Activated T-cell treated with anti-CD3 and anti-CD28 coated beads for 24 hours (primary cell): ENCODE measurements at places on chromosomes 4 and X.

GRCh38 chrX:39750848-39751247 is 346.9 kb downstream of the BCOR start:
- DNase-seq, result no peak

GRCh38 chr4:83174844-83175414 is 60.4 kb upstream of the PLAC8 start:
- no peak for DNase-seq

DNA sequence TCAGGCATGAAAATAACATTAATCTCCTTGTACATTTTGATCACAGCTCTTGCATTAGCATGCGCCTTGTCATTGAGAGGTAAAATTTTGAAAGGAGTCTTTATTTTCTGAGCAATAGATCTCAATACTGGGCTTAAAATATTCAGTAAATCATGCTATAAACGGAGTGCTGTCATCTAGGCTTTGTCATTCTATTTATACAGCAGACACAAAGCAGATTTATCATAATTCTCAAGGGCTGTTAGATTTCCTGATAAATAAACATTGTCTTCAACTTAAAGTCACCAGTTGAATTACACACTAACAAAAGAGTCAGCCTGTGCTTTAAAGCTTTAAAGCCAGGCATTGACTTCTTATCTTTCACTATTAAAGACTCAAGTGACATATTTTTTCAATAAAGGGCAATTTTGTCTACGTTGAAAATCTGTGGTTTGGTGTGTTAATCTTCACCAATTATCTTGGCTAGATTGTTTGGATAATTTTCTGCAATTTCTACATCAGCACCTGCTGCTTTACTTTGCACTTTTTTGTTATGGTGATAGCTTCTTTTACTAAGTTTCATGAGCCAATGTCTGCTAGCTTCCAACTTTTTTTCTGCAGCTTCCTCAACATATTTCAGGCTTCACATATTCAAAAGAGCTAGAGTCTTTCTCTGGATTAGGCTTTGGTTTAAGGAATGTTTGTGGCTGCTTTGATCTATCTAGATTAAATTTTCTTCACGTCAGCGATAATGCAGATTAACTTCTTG is 27.9 kb upstream of the UGT2B4 start:
- DNase-seq, result no peak

- no peak for DNase-seq
These were observed 31.0 kb upstream of the EGFL6 start for GRCh38 chrX:13538414-13538813.

DNA sequence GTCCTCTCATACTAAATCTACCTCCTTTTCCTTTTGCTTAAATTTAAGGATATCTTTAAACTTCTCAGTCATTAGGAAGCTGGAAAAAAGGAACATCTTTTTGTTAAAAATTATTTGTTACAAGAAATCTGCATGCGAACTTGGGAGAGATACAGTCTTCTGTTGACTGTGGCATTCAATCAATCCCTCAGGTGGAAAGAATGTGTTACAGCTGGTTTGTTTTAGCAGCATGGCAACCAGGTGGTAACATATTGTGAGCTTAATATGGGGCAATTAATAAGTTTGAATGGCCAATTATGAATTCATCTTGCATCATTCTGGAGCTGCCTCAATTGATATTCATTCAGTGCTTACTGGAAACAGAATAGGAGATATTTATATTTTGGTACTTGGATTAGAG is 135.0 kb downstream of the GC start:
- DNase-seq, result no peak

DNA sequence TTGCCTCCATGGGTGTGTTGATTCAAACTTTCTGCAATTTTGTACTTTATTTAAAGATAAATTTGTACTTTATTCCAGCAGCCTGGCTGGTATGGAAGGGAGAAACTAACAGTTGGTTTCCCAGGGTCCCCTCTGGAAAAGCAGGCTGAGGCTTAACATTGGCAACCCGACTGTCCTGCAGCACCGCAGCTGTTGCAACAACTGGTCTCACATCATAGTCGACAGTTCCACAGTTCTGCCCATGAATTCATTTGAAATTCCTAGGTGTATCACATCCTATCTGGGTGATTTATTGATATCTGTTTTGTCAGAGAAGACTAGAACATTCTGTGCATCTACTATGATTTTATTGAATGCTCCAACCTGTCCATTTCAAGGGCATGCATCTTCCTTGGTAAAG is 98.8 kb upstream of the GATB start:
- DNase-seq, result no peak

- DNase-seq, result no peak
These were observed 56.3 kb downstream of the SHROOM2 start for GRCh38 chrX:9842541-9842940.

DNA sequence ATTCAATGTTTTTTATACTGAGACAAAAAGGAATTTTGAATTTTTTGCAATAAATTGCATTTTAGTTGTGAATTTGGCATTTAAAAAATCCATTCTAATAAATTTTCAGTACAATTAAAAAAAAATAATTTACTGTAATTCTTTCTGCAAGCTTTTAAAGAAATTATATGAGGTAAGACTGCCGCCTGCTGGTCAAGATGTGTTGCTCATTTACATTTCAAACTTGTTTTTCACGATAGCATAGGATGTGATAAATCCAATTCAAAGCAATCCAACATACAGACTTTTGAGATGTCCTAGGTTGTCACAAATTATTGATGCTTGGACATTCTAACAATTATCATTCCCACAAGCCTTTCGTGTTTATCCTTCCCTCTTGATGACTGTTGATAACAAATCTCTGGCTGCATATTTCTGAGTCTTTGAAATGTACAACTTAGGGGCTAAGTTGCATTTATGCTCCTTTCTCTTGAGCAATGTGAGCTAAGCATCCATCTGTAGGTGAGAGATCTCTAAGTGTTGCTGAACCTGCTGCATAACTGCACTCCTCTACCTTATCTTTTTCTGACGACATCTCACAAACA is 21.7 kb upstream of the MFAP3L start:
- peak; percentile 32 for DNase-seq

- DNase-seq, result no peak
These were observed 3.1 kb downstream of the CXCL2 start for GRCh38 chr4:74095886-74096264.

GRCh38 chr4:42928582-42928981 is 36.1 kb downstream of the GRXCR1 start:
- DNase-seq, result no peak

DNA sequence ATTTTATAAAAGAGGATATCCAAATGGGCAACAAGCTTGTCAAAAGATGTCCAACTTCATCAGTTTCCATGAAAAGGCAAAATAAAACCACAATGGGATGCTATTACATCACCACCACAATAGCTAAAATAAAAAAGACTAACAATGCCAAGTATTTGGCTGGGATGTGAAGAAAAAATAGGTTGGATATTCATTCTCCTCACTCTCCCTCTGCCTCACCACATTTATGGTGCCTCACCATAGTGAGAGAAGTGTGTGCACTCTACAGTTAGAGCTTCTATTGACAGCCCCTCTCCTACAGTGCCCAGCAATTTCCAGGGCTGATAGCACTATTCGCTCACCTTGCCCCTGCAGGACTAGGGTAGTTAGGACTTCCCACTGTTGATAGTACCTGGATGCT is 25.5 kb downstream of the VEGFC start:
- DNase-seq, result no peak

GRCh38 chr4:31455612-31456011 is 735.4 kb downstream of the PCDH7 start:
- DNase-seq, result no peak

DNA sequence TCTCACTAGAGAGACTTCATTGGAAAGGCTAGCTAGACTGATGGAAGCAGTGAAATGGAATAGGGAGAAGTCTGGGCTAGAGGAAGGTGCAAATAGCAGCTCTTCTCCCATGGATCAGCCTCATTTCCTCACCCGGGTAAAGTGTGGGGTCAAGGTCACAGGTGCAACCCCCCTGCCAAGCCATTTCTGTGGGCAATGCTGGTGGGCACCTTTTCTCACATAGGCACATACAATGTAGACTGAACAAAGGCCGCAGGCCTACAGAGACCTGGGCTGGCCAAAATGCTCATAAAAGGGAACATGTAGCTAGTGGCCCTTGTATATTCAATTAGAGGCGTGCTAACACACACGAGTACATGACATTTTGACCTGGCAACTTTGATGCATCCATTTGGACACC is 71.5 kb upstream of the EFNB1 start:
- DNase-seq, result no peak

GRCh38 chrX:18010253-18010652 is 149.2 kb upstream of the RAI2 start:
- no peak for DNase-seq

GRCh38 chr4:121070696-121071639 is 1.4 kb downstream of the NDNF start:
- DNase-seq, result no peak

- no peak for DNase-seq
These were observed 139.5 kb downstream of the NPNT start for GRCh38 chr4:106034751-106035150.

GRCh38 chr4:112213856-112214255 is 17.7 kb upstream of the AP1AR start:
- DNase-seq, result no peak

DNA sequence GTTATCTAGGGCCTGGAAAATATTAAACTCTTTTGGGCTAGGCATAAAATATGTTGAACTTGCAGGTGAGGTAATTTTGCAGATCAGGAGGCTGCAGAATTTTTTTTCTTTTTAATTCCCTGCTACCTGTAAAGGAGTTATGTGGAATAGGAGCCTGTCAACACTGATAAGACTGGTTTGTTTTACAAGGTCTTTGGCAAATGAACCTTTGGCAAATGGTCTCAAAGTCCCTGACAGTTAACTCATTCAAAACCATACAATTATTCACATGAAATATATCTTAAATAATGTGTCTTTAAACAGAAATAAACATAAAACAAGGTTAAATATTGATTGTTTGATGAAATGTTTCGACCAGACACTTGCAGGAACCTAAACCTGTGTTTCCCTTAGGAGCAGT is 340.2 kb downstream of the GASK1B start:
- DNase-seq, result no peak

GRCh38 chr4:82983444-82983843 is 27.2 kb downstream of the LIN54 start:
- no peak for DNase-seq

GRCh38 chrX:24235084-24235710 is 78.7 kb downstream of the SUPT20HL2 start:
- no peak for DNase-seq

- no peak for DNase-seq
These were observed 185.8 kb upstream of the C1QTNF7 start for GRCh38 chr4:15242021-15242420.

- no peak for DNase-seq
These were observed 96.4 kb downstream of the EMCN start for GRCh38 chr4:100421361-100421978.

GRCh38 chr4:168720396-168720900 is 223.6 kb downstream of the PALLD start:
- DNase-seq, result no peak

- no peak for DNase-seq
These were observed 88.3 kb downstream of the EVC2 start for GRCh38 chr4:5619913-5620625.
